ENCODE measurements at places on chromosomes 7 and 10. TPM values are rescaled to one million over a fixed set of nuclear protein-coding genes. Genes with fewer than 3 reads are reported as not detected.

DNA sequence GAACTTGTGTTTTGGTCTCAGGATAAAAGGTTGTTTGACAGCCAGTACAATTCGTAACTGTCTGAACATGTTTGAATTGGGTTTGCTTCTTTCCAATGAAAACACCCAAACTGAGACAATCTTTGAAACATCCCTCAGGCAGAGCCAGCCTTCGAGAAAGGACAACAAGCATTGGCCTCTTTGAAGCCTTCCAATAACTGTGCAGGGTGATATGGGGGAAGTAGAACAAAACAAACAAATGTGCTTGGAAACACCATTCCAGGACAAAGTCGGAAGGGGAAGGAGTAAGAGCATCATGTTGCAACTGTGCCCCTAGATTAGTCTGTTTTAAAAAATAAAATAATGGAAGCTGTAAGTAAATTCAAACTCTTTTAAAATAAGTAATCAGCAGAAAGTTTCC is 39.5 kb downstream of the IL2RA start:
- DNase-seq: no peak

DNA sequence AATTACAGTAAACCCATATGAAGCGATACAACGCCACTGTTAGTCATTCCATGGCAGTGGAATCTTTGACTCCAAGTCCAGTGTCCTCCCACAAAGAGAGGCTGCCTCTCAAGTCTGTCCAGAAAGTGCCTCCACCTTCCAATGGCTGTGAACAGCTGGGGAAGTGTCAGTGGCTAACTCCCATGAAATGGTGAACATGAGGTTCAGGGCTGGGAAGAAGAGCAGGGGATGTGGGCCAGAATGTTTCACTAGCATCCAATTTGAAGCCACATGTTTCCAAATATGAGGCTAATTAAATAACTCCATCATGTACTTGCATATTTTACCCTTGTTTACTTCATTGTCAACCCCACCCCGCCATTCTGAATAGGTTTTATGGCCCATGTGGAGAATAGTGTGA is 53.1 kb upstream of the CHST15 start:
- DNase-seq: no peak

GRCh38 chr10:35294506-35294905 is 41.8 kb upstream of the CCNY start:
- DNase-seq: no peak

DNA sequence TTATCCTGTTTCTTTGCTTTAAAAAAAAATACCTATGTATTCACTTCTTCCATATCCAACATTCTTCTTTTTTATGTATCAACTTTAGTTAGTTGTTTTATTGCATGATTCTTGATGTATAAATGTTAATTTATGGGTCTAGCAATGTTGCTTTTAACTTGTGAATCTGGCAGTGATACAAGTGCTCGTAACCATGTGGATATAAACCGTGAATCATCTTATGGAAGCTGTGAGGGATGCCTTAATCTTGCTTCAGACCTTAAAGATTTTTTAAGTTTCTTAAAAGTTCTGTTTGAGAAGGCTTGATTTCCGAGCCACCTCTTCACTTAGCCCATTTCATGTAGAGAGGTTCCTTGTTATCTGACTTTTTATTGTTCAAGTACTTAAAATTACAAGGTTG is 25.9 kb downstream of the HELLS start:
- DNase-seq: no peak

DNA sequence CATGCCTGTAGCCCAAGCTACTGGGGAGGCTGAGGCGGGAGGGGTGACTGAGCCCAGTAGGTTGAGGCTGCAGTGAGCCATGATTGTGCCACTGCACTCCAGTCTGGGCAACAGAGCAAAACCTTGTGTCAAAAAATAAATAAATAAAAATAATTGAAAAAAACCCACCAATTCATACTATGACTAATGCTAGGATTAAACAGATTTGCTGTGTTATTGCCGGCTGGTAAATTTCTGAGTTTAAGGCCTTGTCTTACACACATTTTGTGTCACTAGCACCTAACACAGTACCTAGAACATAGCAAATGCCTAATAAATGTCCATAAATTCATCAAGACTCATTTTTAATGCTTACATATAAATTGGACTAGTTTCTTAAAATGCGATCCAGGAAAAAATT is 8.7 kb downstream of the ESYT2 start:
- no peak for DNase-seq

DNA sequence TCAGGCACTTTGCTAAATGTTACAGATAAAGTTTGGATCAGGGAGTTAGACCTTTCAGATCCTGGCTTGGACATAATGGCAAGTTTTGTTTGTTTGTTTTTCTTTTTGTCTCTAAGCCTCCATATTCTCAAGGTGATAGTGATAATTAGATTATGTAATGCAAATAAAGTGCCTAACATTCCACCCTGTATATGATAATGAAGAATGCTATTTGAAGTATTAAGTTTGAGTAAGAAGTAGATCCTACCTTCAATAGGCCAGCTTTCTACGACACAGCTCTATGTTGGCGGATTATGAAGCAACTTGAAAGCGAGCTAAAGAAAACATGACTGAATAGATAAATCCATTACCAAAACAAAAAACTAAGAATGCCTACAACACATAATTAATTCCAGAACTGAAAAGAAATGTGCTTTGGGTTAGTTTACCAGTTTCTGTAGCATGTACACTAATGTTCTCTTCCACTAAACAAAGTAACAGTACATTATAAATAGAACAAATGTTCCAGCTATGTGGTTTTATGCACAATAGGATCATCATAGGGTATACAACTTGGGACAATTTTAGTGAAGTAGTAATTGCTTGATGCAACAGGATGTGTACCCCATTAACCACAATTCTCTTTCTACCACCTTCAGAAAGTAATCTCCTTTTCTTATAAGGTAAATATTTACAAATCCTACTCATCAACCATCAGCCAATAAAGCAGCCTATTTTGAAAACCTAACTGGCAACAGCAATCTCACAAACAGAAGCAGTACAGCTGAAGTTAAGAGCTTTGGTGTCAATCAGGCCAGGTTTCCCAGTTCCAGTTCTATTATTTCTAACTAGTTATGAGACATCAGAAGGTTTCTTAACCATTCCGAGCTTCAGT is 1.5 kb downstream of the SEM1 start:
- no peak for DNase-seq

- DNase-seq: no peak
Measured at GRCh38 chr10:122190176-122190943, 80.7 kb upstream of the BTBD16 start.

DNA sequence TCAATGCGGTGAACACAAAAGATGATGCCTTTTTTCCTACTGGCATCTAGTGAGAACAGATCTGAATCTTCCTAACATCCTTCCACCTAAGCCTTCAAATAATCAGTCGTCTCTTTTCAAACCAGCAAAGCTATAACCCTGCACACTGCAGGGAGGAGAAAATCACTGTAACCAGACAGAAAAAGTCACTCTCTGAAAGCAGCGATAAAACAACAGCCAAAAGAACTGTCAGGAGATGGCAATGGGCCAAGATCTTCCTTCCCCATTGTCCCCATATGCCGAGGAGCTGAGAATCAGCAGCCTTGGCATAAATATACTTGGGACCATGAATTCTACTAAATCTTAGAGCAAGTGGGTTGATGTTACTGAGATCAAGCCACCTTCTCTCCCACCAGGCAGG is 13.1 kb downstream of the FZD9 start:
- DNase-seq: no peak

The ADD3 gene
- 109 TPM for total RNA-seq

The ELAPOR2 gene
- total RNA-seq: 8.0 TPM

The C1QL3 gene
- 0.16 TPM for total RNA-seq

The PPP1R17 gene
- total RNA-seq: not detected

The HOXA3 gene
- total RNA-seq: 19.9 TPM

The GPER1 gene
- total RNA-seq: 9.8 TPM

The SPDYE16 gene
- total RNA-seq: not detected
